Caudate nucleus (tissue), 63 donors: ENCODE measurements at places on chromosomes 2 and 18.

- no peak for DNase-seq
Measured at GRCh38 chr18:13206301-13206700, 12.3 kb upstream of the LDLRAD4 start.

DNA sequence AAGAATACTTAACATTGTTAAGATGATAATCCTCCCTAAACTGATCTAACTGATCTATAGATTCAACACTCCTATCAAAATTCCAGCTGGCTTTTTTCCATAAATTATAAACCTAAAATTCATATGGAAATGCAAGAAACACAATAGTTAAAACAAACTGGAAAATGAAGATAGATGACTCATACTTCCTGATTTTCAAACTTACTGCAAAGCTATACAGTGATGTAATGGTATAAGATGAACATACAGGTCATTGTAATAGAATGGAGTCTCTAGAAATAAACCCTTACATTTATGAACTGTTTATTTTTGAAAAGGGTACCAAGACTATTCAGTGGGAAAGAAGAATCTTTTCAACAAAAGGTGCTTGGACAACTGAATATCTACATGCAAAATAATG is 32.3 kb downstream of the UBXN4 start:
- DNase-seq, result no peak

DNA sequence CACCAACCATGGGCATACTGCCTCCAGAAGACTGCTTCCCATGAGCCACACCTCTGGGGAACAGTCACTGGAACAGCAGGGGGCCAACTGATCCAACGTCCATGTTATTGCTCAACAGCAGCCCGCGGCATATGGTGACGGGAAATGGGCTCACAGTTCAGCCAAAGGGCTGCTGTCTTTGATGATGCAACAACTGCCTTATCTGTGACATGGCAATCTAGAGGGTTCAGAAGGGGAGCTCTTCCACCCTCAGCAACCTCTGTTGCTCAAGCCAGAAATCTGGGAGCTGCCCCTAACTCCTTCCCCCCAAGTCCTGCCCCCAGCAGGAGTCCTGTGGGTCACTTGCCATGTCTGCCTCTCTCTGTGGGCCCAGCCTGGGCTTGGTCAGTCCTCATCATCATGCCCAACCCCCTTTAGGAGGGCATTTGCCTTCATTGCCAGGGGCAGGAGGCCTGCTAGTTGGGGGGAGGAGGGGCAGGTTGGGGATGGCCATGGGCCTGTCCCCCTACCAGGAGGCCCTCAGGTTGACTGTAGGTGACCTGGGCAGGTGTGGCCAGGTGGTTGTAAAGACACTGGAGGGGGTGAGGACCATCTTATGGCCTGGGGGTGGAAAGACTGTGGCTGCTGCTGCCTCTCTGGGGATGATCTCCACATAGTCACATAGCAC is 212.9 kb downstream of the CYP26B1 start:
- DNase-seq, result no peak

- DNase-seq, result no peak
Measured at GRCh38 chr2:28345619-28346018, 47.0 kb upstream of the FOSL2 start.

- DNase-seq, result no peak
Measured at GRCh38 chr18:8116341-8117005, 492.8 kb upstream of the RAB12 start.

GRCh38 chr2:225739328-225739727 is 339.8 kb downstream of the NYAP2 start:
- DNase-seq, result no peak

DNA sequence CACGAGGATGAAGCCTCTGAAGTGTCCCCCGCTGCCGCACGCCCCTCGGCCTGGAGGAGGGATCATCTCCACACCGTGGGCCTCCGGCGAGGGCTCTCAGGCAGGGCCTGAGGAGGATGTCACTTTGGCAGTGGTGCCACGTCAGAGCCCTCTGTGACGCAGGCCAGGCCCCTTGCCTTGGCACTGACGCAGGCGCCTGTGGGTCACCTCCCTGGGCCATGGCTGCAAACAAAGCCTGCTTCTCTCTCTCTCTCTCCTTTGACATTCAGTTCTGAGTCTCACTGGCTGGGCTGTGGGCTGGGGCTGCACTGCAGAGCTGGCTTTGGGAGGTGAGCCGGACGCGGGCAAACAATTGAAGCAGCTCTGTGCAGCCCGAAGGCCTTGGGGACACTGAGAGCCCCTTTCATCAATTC is 273.7 kb downstream of the TWIST2 start:
- peak; percentile 33 for DNase-seq

DNA sequence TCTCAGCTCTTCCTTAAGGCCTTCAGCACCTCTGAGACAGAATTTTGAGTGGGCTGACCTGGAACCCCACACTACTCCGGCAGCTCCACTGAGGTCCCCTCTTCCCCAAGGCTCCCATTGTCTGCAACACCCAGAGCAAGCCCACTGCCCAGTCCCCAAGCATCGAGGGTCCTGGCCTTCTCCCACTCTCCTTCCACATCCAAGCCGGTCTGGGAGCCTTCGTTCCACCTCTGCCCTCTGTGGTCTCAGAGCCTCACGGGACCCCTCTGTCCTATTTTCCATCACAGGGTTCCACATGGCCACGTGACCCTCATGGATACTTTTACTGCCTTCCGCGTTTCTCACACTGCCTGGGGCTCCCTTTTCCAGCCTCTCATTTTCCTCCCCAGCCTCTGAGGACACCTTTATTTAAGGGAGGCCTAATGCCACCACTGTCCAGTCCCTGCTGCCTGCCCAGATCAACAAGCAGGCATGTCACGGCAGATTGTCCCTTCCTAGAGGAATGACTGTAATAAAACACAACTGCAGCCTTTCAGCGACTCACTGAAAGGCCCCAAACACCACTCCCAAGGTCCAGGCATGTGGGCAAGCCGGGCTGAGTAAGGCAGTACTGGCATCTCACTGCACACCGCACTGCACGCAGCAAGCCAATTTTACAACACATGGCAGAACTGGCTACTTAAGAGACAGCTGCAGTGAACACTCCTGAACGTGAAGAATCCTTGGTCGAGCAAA is 7.9 kb upstream of the SALL3 start:
- DNase-seq, result no peak

- DNase-seq, result no peak
Measured at GRCh38 chr2:19247186-19247585, 111.2 kb downstream of the OSR1 start.

GRCh38 chr2:45237850-45238542 is 228.7 kb upstream of the SIX2 start:
- DNase-seq, result no peak

GRCh38 chr2:238295144-238296112 is 7.0 kb upstream of the PER2 start:
- DNase-seq, result no peak

GRCh38 chr18:8367217-8367988 is 241.8 kb upstream of the RAB12 start:
- no peak for DNase-seq

GRCh38 chr2:10882568-10882967 is 29.2 kb upstream of the KCNF1 start:
- no peak for DNase-seq

DNA sequence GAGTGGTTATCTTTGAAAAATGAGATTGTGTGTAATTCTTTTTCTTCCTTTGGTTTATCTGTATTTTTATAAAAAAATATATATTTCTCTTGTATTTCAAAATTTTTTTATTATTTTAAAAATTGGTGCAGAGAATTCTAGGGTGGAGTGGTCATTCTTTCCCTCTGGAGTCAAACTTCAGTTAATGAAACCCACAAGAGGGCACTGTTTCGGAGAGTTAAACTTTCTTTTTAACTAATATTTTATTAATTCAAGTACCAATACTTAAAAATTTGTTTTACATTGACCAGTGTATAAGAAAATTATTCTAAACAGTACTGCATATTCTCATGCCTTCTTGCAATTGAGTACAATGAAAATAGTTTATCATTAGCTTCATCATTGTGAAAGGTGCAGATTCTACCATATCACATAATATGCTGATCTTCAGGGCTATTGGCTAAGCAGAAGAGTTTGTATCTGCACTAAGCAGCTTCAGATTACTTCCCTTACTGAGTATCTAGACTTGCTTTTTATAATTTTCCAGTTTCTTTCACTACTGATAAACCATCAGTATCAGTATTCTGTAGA is 50.1 kb downstream of the HS1BP3 start:
- DNase-seq, result no peak

- no peak for DNase-seq
Measured at GRCh38 chr2:109387778-109388469, 225.8 kb downstream of the SEPTIN10 start.

DNA sequence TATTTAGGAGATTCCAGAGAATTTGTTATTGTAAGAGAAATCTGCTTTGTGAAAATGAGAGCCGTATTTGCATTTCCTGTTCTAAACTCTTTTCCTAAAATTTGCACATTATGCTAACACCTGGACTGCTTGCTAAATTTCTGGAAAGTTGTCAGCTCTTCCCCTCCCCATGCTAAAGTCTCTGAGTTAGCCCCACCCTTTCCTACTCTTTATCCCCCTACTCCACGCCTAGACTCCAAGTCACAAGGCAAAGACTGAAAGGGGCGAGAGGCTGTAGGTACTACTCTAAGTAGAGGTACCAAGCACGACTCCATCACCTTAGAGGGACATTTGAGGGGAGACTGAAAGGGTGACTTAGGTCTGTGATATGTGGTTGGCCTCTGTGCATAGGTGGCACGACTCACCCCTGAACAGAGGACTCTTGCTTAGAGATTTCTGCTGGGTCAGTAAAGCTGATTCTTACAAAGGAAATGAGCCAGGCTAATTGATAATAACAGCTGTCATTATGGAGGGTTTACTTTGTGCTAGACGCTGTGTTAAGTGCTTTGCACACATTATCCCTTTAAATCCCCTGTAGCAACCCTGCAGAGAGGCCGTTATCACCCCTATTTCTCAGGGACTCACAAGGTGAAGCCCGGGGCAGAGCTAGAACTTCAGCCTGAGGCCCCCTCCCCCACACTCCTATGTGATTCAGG is 373.5 kb downstream of the EN1 start:
- DNase-seq, result no peak

DNA sequence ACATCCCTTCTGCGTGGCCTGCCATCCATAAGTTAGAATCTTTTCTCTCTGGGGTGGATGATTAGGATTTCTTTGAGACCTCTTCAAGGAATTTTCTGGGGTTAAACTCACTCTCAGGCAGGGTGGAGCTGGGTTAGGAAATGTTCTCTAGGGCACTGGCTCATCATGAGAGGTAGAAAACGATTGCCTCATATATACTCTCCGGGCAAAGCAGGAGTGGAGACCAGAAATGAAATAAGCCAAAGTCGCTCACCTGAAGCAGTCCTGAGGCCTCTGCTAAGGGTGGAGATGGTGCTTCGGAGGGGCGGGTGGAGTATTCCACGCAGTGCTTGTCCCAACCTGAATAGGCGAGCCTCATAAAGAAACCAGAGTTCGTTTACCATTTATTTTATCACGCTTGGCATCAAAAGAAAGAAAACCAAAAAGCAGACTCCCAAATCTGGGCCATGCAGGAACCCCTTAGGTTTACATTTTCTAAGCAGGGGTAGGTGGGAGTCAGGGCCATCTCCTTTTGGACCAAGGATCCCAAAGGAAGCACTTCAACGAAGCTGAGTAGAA is 249.3 kb upstream of the MEIS1 start:
- no peak for DNase-seq

DNA sequence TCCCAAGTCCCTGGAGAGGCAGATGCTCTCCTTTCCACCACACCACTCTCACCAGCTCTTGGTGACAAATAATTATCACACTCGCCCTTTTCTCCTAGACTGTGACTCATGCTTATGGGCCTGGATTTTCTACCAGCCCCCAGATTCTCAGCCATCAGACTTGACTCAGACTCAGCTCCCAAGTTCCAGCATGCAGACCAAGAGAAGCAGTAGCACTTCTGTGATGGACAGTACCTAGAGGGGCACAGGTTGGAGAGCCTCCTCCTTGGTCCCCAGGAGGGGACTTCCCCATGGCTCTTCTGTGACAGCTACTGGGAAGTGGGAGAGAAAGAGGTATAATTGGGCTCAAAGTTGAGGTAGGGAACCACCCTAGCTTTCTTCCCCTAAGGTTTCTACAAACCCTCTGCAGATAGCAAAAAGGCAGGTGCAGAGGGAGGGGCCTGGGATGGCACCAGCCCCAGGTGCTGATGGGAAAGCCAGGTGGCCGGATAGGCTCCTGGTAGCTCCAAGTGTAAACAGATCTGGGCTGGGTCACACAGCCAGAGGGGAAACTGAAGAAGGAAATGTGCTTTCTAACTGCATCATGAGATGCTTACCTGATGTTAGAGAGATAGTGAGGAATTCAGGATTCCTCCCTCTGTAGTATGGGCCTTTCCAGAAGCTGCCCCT is 4.1 kb downstream of the TCF23 start:
- no peak for DNase-seq

DNA sequence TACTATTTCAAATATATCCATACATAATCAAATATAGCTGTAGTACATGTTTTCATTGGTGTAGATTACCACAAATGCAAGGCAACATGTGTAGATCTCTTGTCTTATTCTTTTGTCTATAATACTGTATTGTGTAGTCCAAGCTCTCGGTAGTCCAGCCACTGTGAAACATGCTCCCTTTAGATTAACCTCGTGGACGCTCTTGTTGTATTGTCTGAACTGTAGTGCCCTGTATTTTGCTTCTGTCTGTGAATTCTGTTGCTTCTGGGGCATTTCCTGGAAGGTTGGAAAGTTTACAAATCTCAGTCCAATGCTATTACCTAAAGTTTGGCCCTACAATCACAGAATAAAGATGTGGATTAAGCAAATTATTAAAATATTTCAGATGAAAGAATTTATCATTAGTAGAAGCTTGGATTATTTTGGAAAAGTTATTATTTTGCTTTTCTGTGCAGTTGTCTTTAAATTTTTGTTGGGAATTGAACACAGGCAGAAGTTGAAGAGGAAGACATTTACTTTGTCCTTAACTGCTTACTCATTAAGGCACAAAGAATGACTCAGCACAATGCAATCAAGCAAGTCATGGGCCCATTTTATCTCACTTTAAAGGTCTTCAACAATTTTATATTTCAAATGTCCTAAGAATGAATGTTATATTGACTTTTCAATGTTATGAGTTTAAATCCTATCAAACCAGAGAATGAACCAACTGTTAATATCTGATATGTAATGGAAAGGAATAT is 103.4 kb upstream of the CAVIN2 start:
- DNase-seq, result no peak

- no peak for DNase-seq
Measured at GRCh38 chr18:6382963-6383362, 31.7 kb downstream of the L3MBTL4 start.

GRCh38 chr18:12911025-12911928 is 27.2 kb upstream of the PTPN2 start:
- DNase-seq, result no peak

DNA sequence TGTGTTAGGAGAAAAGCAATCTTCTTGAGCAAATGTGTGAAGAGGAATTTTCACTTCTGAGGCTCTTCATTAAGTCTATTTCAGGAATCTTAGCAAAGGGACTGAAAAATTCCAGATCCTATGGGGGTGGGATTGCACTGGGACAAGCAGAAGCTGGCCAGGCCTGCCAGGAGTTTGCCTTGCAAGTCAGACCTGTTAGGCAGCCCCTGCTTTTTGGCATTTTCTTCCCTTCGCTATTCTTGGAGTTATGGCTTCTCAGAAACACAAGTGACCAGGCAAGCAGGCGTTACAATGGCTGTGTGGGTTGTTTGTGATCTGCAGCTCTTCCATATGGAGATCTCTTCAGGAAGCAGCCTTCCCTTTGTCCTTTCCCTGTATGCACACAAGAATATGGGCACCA is 8.0 kb upstream of the CCDC85A start:
- DNase-seq, result no peak

GRCh38 chr2:192190474-192190873 is 4.3 kb downstream of the TMEFF2 start:
- no peak for DNase-seq
